ENCODE measurements at places on chromosomes 2 and 18.
A peak's percentile ranks its signal among the peaks of the same experiment; 100 is the strongest.

DNA sequence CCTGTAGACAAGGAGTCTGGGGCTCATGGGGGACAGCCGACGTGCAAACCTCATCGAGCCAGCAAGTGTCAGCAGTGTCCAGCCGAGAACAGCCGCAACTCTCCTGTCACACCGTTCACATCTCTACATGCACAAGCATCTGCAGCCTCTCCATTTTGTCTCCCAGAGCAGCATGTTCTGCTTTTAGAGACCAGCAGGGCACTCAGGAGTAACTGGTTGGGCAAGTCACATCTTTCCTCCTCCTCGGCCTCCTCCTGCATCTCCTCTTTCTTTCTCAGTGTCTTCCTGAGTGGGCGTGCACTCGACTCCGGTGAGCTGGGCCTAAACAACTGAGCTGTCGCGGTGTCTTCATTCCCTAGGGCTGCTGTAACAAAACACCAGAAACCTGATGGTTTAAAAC lies 249.9 kb downstream of the SH3BP4 start:
- no peak for DNase-seq

DNA sequence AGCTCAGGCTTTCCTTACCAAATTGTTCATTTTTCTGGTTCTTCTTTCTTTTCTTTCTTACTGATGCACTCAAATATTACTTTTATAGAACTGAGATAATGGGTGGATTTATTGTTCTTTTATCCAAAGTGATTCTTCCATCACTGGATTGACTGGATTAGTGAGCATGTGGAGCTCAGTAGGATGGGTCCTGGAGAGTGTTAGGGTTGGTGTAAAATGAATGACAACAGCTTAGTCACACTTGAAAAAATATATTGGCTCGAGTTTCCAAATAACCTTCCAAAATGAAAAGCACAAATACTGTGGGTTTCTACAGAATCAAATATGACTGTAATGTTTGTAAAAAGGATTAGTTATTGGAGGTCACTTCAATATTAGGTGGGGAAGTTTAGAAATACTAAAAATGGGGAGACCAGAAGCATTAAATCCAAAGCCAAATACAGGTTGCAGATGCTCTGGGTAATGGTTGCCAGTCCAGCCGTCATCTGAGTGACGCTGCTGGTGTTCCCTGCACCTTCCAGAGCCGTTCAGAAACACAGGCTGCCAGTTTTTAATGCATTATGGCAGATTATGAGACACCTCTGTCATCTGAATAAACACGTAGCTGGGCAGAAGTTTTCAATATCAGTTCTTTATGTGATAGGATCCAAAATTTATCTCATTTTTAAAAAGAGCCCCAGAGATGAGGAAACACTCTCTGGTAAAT lies 294.8 kb upstream of the NRP2 start:
- no peak for DNase-seq

- no peak for DNase-seq
Measured at GRCh38 chr18:80148326-80149199, 39.5 kb downstream of the ADNP2 start.

DNA sequence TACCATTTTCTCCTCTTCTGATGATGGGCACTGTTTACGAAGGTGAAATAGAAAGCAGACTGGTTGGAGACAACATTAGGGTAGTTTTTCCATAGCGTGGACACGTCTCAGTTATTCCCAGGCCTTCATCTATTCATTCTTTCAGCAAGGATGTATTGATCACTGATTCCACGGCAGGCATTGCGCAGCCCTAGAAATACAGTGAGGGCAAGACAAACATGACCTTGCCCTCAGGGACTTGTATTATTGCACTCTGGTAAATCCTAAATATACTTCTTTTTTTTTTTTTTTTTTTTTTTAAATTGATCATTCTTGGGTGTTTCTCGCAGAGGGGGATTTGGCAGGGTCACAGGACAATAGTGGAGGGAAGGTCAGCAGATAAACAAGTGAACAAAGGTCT lies 167.3 kb upstream of the SPRED2 start:
- no peak for DNase-seq

GRCh38 chr2:158735822-158736580 lies 59.1 kb upstream of the DAPL1 start:
- no peak for DNase-seq

DNA sequence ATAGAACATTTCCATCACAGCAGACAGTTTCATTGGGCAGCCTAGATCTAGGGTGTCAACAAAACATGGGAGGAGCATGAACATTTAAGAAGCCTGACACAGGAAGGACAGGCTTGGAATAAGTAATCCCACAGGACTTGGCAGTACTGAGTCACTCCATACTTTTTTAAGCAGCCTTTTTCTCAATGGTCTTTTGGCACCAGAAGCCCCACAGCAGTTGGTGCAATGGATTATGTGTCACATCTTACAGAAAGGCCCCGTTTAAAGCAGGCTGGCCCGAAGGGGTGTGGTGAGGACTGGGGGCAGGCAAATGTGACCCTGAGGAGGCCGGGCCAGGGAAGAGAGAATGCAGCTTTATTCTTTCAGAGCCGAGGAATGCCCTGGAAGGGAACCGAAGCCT lies 26.6 kb downstream of the SPTBN1 start:
- DNase-seq = no peak

DNA sequence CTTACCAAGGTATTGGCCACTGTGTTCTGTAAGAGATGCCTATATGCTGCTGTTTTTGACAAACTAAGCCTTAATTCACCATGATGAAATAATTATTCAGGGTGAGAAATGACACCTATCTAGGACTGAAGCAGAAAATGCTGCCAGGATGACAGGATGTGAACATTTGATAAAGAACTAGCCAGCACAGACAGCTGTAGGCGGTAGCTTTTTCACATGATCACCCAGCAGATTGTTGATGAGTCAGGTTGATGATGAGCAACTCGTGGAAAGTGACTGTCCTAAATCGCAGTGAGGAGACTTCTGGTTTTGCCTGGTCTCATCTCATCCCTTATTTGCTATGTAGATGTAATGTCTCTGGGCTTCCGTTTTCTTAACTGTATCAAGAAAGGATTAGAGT lies 144.1 kb downstream of the PRPF40A start:
- peak; percentile 70 for DNase-seq

DNA sequence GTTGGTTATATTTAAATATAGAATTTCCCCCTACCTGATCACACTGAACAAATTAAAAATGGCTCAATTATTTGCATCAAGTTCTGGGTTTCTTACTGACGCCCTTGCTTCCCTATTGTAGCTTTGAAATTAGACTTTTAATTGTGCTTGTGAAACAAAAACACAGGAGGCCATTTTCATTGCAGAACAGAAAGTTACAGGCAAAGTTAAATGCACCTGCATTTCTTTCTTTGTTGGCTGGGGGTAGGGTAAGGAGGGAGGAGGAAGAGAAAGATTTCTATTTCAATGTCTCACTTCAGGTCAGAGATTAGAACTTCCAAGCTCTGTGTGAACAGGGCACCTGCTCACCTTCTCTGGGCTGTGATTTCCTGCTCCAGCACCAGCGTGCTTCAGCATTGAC lies 199.6 kb downstream of the BCL11A start:
- DNase-seq = no peak

DNA sequence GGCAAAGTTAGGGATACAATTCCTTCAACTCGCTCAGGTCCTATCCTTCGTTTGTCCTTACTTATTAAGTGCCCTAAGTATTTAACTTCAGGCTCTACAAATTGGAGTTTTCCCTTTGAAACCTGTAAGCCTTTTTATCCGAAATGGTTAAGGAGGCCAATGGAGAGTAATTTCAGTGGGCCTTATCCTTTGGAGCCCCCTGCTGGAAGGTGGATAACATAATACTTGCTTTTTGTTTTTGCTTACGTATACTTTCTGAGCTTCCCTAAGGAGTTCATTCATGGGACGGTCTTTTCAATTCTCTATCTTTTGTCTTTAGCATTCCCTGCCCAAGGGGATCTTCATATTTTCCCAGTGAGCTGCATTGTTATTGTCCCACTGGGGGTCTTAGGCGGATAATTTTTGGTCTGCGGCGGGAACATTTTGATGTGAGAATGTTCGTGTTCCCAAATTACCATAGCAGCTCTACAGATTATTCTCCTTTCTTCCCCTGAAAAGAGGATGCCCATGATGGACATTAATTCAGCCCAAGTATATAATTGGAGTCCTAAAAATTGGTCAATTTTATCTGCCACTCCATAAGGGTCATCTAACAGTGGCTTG lies 34.4 kb upstream of the TRAPPC8 start:
- DNase-seq = peak; percentile 38

- DNase-seq = no peak
Measured at GRCh38 chr2:1884933-1885580, 140.7 kb upstream of the PXDN start.

- no peak for DNase-seq
Measured at GRCh38 chr18:42024131-42024530, 69.1 kb downstream of the PIK3C3 start.

- no peak for DNase-seq
Measured at GRCh38 chr2:55173438-55174054, 58.5 kb downstream of the CLHC1 start.

- DNase-seq = no peak
Measured at GRCh38 chr2:10393640-10393982, 54.5 kb downstream of the ODC1 start.

- no peak for DNase-seq
Measured at GRCh38 chr2:152071092-152071491, 27.8 kb downstream of the CACNB4 start.
